ENCODE measurements at places on chromosomes 1 and 21.

GRCh38 chr1:118841521-118841920, 146.6 kb downstream of the TBX15 start:
- no peak for DNase-seq

GRCh38 chr21:42109873-42110525, 38.9 kb downstream of the UMODL1 start:
- DNase-seq = no peak

DNA sequence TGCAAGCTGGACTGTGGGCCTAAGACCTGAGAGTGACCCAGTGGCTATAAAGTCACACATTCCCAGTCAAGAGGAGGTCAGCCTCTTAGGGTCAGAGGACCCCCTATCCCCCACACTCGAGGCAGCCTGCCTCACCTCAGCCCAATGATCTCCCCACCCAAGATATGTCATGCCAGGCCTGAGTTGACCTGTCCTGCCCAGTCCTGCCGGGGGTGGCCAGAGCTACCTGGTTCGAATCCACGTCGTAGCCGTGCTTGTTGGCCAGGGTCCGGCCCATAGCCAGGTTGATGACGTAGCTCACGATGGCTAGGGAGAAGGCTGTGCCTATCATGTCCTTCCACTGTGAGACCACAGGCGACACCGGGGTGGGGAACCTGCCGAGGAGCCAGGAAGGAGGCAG, 15.6 kb downstream of the SLC26A9 start:
- no peak for DNase-seq

DNA sequence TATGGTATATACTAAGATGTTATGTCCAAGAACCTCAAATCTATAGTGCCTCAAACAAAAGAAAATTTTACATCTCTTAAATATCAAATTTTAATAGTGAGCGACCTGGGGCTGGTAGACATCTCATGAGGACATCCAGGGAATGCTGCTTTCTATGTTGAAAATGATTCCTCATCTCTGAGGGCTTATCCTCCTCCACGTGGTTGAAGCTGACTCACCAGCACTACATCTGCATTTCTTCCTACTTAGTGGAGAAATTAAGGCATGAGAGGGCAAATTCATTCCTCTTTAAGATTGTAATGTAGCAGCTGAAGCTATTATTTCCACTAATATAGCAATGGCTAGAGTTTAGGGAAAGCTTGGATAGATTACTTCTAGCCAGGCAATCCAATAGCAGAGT, 529.5 kb downstream of the COL11A1 start:
- DNase-seq = no peak

- DNase-seq = no peak
These were observed 51.7 kb downstream of the PTPN14 start for GRCh38 chr1:214499732-214500131.

DNA sequence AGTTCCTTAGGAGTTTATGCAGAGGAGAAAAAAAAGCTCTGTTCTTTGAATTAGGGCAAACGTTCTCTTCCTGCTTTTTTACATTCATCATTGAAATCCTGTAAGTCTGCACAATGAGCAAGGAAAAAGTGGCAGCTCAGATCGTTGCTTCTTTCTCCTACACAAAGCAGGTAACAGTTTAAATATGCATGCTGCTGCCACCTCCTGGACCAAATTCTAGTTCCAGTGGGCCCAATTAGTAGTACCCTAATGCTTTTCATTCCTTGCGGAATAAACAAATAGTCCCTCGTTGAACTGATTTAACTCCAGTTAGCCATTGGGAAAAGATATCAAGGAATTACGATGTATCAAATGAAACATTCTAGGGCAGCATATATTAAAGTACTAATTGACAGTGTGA, 20.1 kb downstream of the YTHDF2 start:
- DNase-seq = no peak

DNA sequence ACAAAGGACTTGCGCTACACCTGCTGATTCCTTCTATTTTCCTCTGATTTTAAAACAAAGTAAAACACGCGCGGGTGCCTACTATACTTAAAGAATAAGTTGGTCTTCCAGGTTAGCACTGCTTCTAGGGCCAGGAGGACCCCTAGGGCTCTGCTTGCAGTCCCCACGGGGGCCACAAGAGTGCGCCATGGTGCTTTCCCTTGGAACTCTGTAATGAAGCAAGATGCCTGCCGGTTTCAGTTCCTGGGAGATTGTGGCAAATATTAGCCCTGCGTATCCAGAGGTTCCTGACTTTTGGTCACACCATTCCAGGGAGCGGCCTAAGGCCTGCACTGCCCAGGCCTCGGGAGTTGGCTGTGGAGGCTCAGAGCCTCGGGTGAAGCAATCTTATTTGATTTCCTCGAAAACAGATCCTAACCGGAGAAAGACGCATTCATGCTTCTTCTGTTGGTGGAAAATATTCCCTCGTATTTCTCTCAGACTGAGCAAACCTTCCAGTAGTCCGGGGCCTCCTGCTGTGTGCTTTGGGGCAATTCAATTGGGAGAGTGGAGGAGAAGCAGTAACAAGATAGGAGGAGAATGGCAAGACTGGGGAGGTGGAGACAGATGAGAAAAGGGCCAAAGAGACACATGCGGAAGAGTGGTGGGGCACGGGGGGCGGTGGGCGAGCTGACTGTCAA, 25.3 kb downstream of the ADAM30 start:
- peak; percentile 67 for DNase-seq

DNA sequence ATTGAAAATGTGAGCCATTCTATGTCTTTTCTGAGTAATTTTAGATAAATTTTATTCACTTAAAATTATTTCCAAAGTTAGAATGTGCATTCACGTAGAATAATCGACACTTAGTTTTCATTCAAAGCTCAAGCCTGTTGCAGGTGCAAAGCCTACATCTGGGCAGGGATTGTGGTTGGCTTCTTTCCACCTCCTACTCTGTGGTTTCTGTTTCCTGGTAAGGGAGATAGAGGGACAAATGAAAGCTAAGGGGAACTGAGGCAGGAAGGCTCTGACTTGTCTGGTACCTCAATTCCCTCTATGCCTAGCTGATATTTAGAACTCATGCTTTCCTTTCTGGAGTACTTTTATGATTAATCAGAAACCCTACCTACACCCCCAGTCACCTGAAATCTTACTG, 251.2 kb upstream of the DPYD start:
- no peak for DNase-seq

DNA sequence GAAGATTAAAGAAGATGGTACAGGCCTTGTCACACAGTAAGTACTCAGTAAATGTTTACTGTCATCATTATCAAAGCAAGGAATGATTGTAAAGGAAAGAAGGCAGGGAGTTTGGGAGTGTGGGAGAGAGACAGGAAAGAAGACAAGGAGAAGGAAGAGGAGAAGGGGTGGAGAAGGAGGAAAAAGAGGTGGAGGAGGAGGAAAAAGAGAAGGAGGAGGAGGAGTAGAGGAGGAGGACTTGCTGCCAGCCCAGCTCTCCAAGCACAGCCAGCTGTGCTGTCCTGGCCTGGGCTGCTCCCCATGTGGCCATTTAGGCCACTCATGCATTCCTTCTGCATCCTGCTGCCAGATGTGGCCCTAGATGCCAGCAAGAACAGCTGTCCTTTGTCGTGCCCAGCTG, 7.5 kb upstream of the DISP3 start:
- DNase-seq = no peak

DNA sequence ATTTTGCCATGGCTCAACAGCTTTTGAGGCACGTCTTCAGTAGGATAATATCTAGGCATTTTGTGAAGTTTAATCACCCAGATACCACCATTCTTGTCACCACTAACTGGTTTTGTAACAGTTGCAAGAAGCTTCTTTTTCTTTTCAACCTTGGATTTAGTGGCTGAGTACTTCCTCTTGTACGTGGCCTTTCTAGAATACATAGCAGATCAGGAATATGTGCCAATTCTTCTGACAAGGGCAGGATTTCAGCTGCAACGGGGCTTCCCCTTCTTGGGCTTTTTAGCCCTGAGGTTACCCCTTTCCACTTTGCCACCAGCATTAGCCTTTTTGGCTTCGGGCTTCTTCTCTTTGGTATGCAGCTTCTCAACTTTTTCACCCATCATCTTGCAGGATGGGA, 79.3 kb upstream of the WARS2 start:
- no peak for DNase-seq

DNA sequence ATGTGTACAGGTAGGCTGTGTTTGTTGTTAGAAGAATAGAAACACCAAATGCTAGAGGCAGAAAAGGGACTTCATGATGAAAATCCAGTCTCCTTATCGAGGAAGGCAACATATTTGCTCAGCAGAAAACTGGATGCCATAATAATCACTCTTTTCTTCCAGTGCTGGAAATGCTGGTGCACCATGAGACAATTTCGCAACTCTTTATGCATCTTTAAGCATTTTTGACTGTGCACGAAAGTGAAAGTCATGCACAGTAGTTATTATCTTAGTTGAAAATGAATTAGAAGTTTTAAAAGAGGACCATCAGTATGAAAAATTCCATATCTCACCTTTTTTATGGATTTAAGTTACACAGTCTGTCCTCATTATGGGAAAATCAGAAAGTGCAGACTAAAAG, 29.1 kb downstream of the SMYD2 start:
- DNase-seq = no peak

GRCh38 chr1:154499446-154499845, 2.6 kb upstream of the TDRD10 start:
- no peak for DNase-seq

DNA sequence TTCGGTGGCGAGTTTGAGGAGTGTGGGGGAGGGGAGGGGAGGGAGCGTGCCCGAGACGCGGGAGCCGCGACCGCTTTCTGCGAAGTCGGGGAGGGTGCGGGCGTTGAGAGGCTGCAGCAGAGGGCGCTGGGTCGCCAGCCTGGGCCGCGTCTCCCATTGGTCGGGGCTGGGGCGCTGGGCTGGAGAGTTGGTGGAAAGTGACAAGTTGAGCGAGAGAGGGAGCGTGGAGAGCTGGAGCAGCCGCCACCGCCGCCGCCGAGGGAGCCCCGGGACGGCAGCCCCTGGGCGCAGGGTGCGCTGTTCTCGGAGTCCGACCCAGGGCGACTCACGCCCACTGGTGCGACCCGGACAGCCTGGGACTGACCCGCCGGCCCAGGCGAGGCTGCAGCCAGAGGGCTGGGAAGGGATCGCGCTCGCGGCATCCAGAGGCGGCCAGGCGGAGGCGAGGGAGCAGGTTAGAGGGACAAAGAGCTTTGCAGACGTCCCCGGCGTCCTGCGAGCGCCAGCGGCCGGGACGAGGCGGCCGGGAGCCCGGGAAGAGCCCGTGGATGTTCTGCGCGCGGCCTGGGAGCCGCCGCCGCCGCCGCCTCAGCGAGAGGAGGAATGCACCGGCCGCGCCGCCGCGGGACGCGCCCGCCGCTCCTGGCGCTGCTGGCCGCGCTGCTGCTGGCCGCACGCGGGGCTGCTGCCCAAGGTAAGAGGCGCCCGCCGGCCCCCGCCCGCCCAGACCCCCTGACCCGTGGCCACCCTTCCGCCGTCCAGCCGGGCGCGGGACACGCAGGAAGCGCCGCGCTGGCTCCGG, at the start of gene ROR1:
Gene ROR1, plus strand, starts transcription at position 203 of the 802 bp plus-strand sequence.
- no peak for DNase-seq

- no peak for DNase-seq
These were observed 5.5 kb upstream of the NSUN4 start for GRCh38 chr1:46335081-46335480.

DNA sequence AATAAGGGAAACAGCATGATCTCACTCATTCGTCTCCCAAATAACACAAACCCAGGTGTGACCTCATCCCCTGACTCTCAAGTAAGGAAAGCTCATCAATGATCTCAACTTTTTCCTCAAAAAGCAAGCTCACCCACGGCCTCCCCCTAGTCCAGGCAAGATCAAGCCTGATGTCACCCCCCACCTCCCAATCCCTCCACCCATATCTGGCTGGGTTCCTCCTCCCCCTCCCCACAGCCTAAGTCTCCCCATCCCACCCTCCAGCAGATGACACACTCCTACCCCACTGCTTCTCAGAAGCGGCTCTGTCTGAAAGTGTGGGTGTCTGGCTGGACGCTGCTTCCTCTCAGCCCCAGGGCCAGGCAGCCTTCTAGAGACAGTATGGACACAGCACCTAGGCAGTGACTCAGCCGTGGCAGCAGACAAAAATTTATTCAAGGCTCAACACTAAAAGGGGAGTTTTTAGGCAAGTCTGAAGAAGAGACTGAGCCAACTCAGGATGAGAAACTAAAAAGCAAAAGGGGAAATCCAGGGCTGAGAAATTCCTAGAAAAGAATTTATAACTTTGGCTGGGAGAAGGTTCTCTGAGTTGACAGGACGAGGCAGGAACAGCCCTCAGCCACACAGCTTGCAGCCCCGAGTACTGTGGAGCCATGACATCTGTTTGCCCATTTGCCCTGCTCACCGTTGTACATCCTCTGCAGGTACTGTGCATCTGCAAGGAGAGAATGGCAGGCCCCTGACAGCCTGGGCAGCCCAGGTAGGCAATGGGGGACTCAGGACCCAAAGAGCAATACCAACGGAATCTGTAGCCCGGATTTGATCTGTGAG, 81.6 kb upstream of the LRRC8D start:
- no peak for DNase-seq

All from hematopoietic multipotent progenitor cell (in vitro differentiated cells).